Urinary bladder (tissue), 4 donors: ENCODE measurements at places on chromosomes 12 and 14.
A peak's percentile ranks its signal among the peaks of the same experiment; 100 is the strongest.

DNA sequence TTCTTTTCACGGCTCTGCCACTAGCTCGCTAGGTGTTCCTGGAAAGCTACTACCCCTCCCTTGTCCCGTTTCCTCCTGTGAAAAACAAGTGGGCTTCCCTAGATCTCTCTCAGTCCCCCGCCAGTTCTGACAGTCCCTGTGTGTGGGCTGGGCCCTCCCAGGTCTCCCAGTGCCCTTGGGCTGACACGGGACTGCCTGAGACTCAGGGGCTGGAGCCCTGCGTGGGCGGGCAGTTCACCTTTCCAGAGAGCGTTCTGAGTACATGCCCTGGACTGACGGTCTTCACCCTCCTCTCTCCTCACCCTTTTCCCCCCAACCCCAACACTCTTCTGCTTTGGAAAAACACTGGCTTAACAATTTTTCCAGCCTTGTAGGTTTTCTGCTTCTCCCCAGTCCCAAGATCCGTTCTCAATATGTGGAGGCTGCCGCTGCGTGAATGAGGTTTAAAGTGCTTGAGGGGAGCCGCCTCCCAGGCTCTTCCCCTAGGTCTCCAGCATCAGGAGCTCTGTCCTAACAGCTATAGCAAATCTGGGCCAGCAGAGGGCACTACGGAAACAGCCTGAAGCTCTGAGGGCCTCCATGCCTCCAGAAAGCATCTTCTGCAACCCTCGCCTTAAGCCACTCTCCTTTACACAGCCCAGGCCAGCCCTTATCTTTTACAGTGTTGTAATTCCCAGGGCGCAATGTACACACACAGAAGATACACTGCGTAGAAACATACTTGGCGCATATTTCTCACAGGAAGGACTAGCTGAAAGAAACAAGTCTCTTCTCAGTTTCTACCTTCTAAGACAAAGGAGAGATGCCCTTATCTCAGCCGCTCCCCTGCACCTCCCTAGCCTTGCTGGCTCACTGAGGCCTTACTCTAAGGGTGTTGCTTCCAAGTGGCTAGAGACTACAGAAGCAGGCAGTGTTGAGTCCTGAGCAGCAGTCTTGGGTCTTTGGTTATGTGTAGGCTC is 10.4 kb upstream of the DCD start:
- DNase-seq = no peak

- DNase-seq = no peak
Measured at GRCh38 chr14:91830777-91831176, 36.6 kb downstream of the TC2N start.

DNA sequence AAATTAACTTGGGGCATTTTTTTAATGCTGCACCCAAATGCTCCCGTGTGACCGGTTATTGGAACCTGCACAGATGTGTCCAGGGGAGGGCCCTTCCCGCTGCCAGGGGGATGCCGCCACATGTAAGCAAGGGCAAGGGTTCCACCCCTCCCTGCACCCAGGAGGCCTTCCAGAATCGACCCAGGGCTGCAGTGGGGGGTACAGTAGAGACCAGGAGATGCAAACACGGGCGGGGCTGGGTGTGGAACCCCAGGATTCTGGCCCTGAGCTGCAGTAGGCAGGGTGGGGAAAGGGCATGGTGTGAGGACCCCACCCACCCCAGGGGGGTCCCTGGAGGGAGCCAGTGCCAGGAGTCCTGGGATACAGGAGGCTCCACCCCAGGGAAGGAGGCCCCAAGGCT is 54.1 kb downstream of the TNFAIP2 start:
- DNase-seq = no peak

DNA sequence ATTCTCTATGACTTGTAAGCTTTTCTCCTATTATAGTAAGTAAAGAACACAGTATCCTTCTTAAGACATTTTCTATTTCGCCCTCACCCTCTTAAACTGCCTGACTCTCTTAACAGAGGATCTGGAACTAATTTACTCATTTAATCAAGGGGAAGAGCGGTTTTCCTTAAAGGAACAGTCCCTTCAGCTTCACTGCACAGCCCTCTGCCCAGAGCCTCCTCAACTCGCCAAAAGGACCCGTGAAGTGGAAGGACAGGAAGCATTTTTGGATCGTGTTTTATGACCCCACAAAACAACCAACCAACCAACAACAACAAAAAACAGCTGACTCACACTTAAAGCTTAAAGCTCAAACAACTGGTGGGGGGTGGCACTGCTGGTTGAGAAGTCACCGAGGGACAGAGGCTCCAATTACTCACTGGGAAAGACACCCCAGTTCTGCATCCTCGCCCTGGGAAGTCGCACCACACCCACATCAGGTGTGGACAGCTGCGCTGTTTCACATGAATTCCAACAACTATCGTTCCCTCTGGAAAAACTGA is 35.7 kb downstream of the NID2 start:
- DNase-seq = no peak

DNA sequence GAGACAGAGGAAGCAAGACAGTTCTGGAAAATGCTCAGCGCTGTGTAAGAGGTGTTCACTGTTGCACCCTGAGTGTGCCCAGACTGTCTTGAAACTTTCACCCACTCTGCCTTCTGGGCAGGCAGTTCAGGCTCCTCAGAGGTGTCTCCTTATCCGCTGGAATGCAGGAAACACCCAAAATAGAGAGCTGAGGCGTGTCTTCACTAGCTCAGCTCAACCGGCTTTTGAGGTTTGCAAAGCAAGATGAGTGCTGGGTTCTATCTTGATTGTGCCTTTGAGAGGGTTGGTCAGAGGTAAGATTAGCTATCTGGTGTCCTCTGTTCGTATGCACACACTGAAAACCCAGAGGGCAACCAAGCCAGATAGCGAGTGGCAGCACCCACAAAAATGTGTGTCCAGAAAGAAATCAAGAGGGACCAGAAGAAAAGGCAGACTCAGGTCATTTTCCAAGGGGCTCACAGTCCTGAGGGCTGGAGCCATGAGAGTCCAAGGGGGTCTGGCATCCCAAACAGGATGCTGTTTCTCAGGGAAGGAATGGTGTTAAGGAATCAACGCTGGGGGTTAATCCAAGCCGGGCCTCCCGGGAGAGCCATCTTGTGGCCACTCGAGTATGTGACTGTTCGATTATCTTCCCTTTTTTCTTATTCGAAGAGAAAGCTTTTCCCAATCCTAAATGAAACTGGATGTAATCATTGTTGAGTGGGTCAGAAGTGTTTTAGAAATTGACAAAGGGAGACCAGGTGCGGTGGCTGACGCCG is 47.1 kb downstream of the TBX3 start:
- DNase-seq = no peak

- no peak for DNase-seq
Measured at GRCh38 chr14:70320294-70320693, 39.2 kb downstream of the COX16 start.

DNA sequence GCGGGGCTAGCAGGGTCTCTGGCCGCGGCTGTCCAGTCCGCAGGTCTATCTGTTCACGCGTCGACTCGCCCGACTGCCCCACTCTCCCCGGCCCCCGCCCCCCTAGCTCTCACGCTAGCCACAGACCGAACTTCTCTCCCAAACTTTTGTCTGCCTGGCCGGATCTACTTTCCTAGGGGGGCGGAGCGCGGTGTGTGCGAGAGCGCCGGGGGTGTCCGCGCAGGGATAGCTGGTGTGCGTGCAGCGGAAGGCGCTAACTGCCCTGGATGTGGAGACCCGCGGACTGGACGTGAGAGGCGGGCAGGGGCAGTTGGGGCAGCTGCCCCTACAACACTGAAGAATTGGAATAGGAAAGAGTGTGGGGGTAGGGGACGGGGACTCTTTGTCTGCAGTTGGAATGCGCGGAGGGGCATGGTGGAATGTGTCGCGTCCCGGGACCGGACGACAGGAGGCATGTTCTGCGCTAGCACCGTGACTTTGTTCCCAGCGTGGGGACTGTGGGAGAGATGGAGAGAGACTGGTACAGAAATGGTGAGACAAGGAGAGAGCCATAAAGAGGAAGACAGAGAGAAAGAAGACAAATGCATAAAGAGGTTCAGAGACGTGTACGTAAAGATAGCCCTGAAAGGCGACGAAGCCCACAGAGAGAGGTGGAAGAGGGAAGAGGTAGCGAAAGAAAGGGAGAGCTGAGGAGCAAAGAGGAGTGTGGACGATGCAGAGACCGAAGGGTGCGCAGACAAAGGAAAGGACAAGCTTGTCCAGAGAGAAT is at the start of gene AJUBA:
Gene AJUBA (minus strand): TSS at position 75 of the 769 bp plus-strand sequence. CDS start 285 bp downstream, outside the sequence.
- DNase-seq = peak; percentile 86
